ENCODE measurements at places on chromosomes 12 and 14. TPM values are rescaled to one million over a fixed set of nuclear protein-coding genes. Genes with fewer than 3 reads are reported as not detected.

- peaks cover 27% of the 10 kb centered on the region for H3K4me1 ChIP-seq
- no peaks in the 10 kb centered on the region for H3K36me3 ChIP-seq
- no peak overlapping the region for H3K27ac ChIP-seq
- H3K27me3 ChIP-seq: no peaks in the 10 kb centered on the region
- no peak for DNase-seq
These were observed 4.4 kb upstream of the WSB2 start for GRCh38 chr12:118065380-118065779.

DNA sequence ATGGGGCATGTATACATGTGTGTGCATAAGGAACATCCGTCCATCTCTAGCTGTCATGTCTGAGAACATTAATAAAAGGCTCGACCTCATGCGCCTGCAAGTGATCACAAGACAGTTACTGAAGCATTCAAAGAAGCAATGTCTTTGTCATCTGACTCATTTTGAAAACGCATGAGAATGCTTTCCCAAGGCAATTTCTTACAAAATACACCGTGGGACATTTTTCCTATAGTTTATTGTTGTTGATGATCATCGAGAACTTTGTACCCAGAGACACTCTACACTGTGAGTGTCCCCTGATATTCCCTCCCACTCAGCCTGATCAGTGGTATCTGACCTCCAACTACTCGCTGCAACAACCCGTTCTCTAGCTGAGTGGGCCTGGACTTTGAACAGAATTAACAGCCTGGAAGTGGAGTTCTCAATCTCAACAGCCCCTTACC is 68.1 kb downstream of the ETV6 start:
- no peaks in the 10 kb centered on the region for H3K4me1 ChIP-seq
- no peak for DNase-seq
- H3K27me3 ChIP-seq: no peaks in the 10 kb centered on the region
- no peaks in the 10 kb centered on the region for H3K36me3 ChIP-seq

GRCh38 chr12:4160314-4161040 is 113.1 kb upstream of the CCND2 start:
- no peak overlapping the region for H3K27ac ChIP-seq
- no peak overlapping the region for H3K4me3 ChIP-seq
- no peaks in the 10 kb centered on the region for H3K27me3 ChIP-seq
- DNase-seq: no peak
- H3K4me1 ChIP-seq: peaks cover 16% of the 10 kb centered on the region
- H3K36me3 ChIP-seq: no peaks in the 10 kb centered on the region

DNA sequence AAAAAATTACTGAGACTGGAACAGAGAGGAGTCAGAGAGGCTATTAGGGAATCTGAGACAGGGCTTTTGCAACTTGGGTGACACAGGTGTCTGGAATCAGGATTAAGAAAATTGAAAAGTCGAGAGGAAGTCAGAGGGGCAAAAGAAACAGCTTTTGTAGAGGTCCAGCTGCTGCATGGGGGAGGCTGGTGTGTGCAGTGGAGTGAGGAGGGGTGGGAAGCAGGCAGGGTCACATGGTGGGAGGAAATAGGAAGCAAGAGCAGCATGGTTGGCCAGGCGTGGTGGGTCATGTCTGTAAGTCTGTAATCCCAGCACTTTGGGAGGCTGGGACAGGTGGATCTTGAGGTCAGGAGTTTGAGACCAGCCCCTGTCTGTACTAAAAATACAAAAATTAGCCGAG is 69.7 kb upstream of the VRK1 start:
- H3K27me3 ChIP-seq: no peaks in the 10 kb centered on the region
- H3K27ac ChIP-seq: no peak overlapping the region
- DNase-seq: no peak
- H3K4me1 ChIP-seq: no peaks in the 10 kb centered on the region
- no peaks in the 10 kb centered on the region for H3K36me3 ChIP-seq
- H3K4me3 ChIP-seq: no peak overlapping the region

DNA sequence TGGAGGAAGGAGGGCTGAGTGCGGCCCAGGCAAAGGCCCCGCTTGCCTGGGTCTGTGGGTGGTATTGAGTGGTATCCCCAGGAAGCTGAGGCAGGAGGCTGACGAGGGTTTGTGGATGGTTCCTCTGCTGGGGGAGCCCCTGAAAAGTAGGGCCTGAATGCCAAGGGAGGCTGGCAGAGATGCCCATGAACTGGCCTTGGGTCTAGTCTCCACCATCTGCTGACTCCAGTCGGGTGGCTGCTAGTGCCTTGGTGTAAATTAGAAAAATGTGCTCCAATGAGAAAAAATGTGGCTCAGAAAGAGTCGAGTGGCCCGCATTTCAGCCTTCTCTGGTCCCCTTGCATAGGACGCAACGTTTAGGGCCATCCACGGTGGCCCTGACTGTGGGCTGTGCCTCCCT is 181.2 kb upstream of the PRMT8 start:
- no peaks in the 10 kb centered on the region for H3K36me3 ChIP-seq
- no peaks in the 10 kb centered on the region for H3K4me1 ChIP-seq
- no peak overlapping the region for H3K4me3 ChIP-seq
- no peak for DNase-seq
- no peak overlapping the region for H3K27ac ChIP-seq

GRCh38 chr12:90816353-90817089 is 138.5 kb downstream of the CCER1 start:
- no peaks in the 10 kb centered on the region for H3K27me3 ChIP-seq
- no peak overlapping the region for H3K27ac ChIP-seq
- no peaks in the 10 kb centered on the region for H3K4me1 ChIP-seq
- no peaks in the 10 kb centered on the region for H3K36me3 ChIP-seq
- no peak overlapping the region for H3K4me3 ChIP-seq
- no peak for DNase-seq

DNA sequence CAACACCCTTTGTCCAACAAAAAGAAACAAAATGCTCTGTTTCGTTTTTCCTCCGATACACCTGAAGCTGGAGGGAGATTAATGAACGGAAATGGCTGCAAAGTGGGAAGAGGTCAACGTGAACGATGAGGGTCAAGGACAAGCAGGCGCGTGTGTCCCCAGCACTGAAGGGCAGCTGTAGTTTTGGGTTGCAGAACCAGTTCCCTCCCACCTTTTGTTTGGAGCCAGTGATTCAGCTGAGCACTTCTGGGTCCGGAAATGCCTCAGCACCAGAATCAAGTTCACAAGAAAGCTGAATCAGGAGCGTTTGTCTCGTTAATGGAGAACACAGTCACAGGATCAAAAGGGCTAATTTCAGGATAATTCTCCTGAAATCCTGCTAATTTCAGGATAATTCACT is 51.1 kb upstream of the PWP1 start:
- H3K27ac ChIP-seq: no peak overlapping the region
- no peak for DNase-seq
- H3K4me3 ChIP-seq: no peak overlapping the region
- H3K4me1 ChIP-seq: no peaks in the 10 kb centered on the region
- no peaks in the 10 kb centered on the region for H3K27me3 ChIP-seq
- no peaks in the 10 kb centered on the region for H3K36me3 ChIP-seq

- no peaks in the 10 kb centered on the region for H3K4me1 ChIP-seq
- no peaks in the 10 kb centered on the region for H3K27me3 ChIP-seq
- no peaks in the 10 kb centered on the region for H3K36me3 ChIP-seq
- no peak overlapping the region for H3K27ac ChIP-seq
- no peak for DNase-seq
- no peak overlapping the region for H3K4me3 ChIP-seq
These were observed 97.4 kb downstream of the SRGAP1 start for GRCh38 chr12:63941879-63942278.

GRCh38 chr12:93707836-93708235 is 30.7 kb downstream of the CRADD start:
- H3K27ac ChIP-seq: no peak overlapping the region
- no peak for DNase-seq
- H3K27me3 ChIP-seq: no peaks in the 10 kb centered on the region
- H3K4me1 ChIP-seq: no peaks in the 10 kb centered on the region
- H3K4me3 ChIP-seq: no peak overlapping the region

DNA sequence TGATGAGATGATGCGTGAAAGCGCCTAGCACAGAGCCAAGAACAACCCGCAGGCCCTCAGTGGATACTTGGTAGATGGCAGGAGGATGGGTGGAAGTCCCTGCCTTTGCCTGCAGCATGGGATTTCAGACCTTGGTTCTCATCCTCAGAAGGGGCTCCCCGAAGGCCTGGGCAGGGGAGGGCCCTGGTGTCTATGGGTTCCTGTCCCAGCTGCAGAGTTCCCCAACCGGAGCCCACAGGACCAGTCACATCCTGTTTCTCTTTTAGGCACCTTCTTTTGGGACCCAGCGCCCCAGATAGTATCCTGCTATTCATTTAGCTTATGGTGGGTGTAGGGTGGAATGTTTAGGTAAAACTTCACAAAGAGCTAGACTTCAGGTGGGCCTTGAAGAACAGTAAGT is 55.5 kb downstream of the CALM1 start:
- H3K4me1 ChIP-seq: no peaks in the 10 kb centered on the region
- no peaks in the 10 kb centered on the region for H3K27me3 ChIP-seq
- H3K36me3 ChIP-seq: no peaks in the 10 kb centered on the region
- no peak overlapping the region for H3K4me3 ChIP-seq
- H3K27ac ChIP-seq: no peak overlapping the region
- DNase-seq: no peak

- DNase-seq: no peak
- no peaks in the 10 kb centered on the region for H3K36me3 ChIP-seq
- H3K27me3 ChIP-seq: peaks cover 5% of the 10 kb centered on the region
These were observed 41.8 kb upstream of the DHRS7 start for GRCh38 chr14:60206837-60207533.

DNA sequence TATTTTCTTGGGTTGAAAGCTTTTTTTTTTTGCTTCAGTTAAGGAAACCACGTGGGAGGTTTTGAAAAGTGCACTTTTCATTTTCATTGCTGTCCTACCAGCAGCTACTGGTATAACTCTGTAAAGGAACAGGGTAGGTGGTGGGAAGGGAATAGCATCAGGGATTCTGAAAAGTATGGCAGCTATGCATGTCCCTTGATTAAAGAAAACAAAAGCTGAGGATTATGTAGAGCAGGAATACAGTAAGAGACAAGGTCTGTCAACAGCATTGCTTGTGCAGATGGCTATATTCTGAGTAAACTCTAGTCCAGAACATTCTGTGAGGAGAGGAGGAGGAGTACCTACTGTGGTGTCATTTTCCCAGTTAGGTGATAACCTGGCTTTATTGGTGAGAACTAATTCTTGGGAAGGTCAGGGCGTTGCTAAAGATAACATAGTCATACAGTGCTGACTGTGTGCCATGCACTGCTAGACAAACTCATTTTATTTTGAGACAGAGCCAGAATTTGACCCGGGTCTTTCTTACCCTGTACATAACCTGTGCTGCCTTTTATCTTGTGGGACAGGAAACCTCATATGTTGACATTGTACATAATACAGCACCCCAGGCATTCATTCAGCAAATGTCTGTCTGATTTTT is 80.3 kb upstream of the TRAF3 start:
- no peak overlapping the region for H3K27ac ChIP-seq
- no peak for DNase-seq
- H3K4me1 ChIP-seq: peaks cover 12% of the 10 kb centered on the region
- H3K27me3 ChIP-seq: no peaks in the 10 kb centered on the region

Gene MYO1H
- not detected for total RNA-seq

Gene SLC5A8
- total RNA-seq: not detected

Gene HOXC12
- not detected for total RNA-seq
